Effector CD4-positive, alpha-beta T cell (primary cell): ENCODE measurements at places on chromosomes 2 and 18.

GRCh38 chr2:223956300-223956699, 963 bp upstream of the MRPL44 start:
- no peak for DNase-seq

GRCh38 chr18:24400587-24400986, 3.0 kb upstream of the OSBPL1A start:
- no peak for DNase-seq

DNA sequence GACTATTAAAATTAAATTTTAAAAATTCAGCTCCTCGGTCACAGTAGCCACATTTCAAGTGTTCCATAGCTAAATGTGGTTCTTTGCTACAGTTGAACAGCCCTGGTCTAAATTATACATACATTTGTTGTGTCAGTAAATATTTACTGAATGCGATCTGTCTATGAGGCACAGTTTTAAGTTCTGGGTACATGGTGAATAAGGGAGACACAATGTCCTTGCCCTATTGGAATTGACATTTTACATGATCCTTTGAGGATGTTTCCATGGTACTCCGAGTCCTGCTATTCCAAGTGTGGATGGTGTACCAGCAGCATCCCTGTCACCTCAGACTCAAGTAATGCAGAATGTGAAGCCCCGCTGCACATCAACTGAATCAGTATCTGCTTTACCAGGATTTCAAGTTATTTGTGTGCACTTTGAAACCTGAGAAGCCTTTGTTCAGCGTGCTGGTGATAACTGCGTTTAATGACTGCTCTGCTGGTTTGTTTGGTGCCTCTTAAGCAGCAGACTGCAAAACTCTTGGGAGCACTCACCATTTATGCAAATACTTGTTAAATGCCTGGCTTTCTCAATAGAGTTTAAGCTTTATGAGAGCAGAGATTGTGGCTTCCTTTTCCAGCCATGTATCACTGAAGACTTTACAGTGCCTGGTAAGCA, 1.5 kb downstream of the GALNT1 start:
- no peak for DNase-seq

DNA sequence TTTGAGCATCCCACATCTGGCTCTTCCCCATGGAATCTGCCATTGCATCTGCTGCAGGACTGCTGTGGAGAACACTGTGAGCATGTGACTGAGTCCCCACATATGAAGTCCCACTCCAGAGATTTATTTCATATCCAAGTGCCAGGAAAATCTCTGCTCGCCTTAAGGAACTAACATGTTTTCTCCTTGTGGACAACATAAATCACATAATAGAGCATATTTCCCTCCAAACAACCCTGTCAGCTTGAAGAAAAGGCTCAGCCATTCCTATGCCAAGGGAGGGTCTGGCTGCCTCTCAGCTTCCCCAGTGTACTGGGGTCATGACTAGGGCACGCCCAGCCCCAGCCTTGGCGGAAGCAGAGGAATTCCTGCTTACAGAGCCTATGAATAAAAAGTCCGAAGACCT, 193.7 kb downstream of the DNER start:
- DNase-seq = no peak

DNA sequence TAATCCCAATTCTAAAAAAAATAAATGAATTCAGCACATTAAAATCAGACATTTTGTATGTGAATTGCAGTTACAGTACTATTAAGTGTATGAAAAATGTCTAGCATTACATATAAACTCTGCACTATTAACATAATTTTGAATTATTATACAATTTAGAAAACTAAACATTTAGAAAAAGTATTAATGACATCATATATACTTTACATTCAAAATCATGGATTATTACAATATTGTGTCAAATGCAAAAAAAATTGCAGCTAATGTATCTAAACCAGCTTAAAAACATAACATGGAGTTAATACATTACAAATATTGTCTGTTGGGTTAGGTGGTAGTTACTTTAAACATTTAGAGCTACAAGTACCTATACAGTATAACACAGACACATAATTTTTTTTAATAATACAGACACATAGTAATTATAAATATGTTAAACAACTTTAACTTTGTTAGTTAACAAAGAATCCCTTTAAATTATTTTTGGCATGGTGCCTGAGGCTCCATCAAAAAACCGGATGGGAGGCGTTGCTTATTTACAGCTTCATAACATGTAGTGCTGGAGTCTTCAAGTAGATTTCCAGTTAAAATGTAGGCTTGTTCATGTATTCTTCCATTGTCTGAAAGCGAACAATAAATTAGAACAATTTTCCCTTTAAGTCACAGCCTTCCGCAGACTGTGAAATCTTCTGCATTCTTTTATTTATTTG, 79.1 kb downstream of the AP1S3 start:
- DNase-seq = no peak

GRCh38 chr2:98381494-98381893, 35.2 kb downstream of the CNGA3 start:
- no peak for DNase-seq

DNA sequence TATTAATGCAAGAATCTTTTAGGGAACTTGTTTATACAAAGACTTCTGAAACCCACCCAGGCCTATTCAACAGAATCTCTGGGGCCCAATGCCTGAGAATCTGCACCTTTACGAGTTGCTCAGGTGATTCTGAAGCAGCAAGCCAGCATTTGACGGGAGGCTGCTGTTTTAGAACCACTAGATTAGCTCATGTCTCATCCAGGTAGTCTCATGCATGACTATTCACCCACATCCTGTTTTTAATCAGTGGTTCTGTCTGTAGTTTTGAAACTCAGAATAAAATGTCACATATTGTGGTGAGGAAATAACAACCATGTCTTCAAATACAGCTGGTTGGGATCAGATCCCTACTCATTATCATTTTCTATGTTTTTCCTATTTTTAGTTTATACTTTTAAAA, 39.5 kb downstream of the CYTIP start:
- DNase-seq = peak; percentile 69
